Ascending aorta (tissue), 2 donors: ENCODE measurements at places on chromosomes 12 and 14.

GRCh38 chr12:47886510-47887240, 18.1 kb downstream of the VDR start:
- DNase-seq = no peak

DNA sequence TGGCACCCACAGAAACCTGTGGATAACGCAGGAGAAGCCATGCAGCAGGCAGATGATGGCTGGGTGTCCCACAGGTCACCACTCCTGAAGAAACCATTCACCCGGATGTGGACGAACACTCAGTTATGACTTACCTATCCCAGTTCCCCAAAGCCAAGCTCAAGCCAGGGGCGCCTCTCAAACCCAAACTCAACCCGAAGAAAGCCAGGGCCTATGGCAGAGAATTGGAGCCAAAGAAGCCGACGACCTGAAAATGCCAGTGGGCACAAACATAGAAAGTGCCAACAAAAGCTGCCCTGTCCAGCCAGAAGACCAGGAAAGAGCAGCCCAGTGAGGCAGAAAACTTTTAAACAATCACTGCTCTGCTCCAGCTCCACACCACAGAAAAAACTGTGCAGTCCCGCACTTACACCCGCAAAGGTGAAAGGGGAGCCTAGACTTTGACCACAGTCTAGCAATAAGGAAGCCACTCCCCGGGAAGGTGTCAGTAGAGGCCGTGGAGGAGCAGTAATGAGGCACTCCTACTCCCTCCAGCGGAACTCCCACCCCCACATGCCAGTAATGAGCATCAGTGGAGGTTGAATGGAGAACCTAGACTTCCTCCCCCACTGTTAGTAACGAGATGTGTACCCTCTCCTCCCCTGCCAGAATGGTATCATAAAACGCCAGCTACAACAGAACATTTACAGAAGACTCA, 6.0 kb upstream of the ACVRL1 start:
- DNase-seq = no peak

DNA sequence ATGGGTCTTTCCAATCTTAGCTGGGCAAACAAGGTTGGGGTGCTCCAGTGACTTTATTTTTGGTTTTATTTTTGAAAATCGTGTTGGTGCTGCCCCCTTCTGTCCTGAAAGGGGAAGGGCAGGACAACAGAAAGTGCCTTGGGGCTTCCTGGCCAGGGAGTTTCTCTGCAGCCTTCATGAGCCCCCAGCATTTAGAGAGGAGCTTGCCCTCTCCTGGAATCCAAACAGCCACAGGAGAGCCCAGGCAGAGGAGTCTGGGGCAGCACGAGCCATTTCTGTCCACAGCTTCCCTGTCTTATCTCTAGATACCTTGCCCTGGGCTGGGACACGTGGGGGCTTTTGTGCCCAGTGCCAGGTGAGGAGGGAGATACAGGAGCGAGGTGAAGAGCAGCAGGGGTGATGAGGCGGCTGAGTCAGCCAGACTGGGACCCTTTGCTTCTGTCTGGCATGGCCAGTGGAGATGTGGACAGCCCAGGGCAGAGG, 4.4 kb upstream of the C1RL start:
- no peak for DNase-seq

- no peak for DNase-seq
These were observed 355.8 kb upstream of the DCN start for GRCh38 chr12:91538418-91538817.

DNA sequence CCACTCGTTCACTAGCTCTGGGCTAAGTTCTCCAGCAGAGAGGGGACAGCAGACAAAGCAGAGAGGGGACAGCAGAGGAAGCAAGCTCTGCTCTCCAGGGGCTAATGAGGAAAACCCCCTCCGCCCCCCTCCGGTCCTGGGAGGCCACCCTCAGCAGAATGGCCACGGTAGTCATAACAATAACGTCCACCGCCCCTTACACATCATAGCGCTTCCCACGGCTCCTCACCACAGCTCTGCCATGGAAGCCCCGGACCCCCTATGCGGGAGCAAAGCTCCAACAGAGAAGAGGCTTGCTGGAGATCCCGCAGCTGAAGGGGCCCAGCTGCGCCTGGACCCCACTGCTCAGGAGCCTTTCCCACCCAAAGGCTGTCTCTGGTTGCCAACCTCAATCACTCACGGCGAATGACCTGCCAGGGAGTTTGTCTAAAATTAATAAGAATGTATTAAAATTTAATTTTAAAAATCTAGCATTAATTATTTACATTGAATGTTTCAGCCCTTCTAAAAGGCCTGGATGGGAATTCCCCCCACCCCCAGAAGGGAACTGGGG, 17.4 kb downstream of the BEGAIN start:
- no peak for DNase-seq

DNA sequence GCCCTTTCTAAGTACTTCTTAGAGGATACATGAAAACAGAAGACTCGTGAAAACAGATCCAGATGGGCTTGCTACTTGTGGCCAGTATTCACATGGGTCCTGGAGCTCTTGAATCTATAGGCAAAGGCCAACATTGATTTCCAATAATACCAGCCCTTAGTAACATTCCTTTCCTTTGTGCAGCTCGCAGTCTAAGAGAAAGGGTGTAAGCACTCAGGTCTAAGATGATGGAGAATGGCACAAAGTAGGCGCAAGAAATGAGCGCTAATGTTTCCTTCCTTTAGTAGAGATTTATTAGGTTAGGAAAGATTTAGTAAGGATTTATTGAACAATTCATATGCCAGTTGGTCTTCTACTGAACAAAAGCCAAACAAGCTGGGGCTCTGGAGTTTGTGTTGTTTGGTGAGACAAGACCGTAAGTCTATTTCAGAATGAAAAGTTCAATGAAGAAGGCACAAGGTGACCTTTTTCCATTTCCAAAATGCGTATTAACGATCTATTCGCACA, 525 bp downstream of the RNU6-8 start:
- no peak for DNase-seq

GRCh38 chr14:65173973-65174693, 71.8 kb upstream of the MAX start:
- DNase-seq = no peak

GRCh38 chr14:95142208-95142607, 15.1 kb downstream of the DICER1 start:
- no peak for DNase-seq

DNA sequence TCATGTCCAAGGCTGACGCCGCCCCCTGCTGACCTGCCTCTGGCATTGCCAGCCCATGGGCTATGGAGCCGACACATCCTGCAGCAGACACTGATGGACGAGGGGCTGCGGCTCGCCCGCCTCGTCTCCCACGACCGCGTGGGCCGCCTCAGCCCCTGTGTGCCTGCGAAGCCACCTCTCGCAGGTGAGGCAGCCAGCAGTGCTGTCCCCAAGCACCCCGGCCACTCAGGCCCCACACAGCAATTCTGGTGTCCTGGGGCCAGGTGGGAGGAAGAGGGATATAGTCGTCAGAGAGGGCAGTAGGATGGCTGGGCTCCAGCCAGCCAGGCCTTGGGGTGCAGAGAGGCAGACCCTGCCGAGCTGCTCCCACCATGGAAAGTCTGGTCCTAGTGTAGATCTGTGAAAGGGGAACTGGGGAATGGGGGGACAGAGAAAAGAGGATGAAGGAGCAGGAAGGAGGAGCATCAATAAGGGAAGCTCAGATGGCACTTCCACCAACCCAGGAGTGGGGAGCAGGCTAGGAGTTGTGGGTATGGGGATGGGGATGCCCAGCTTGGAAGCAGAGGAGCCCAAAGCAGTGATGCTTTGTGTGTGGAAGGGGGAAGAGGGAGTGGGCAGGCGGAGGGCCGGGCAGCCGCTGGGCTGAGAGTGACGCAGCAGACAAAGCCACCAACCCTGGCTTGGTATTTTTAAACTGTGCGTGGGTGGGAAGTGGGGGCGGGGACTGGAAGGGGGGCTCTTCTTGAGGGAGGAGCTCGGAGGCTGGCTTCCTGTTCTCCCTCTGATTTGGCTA, 4.7 kb downstream of the NAB2 start:
- no peak for DNase-seq

- no peak for DNase-seq
These were observed 94.7 kb upstream of the OR4E1 start for GRCh38 chr14:21768116-21768874.

DNA sequence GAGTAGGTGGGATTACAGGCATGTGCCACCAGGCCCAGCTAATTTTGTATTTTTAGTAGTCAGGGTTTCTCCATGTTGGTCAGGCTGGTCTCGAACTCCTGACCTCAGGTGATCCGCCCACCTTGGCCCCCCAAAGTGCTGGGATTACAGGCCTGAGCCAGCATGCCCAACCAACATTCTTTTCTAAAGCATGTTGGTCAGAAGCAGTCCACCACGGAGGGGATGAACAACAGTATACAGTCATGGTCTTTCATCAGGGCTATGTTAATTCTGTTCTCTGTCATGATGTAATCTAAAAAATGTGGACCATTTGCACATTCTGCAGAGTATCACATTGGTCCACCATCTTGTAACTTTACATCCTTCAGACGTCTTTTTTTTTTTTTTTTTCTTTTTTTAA, 3.6 kb downstream of the MRPL51 start:
- no peak for DNase-seq

DNA sequence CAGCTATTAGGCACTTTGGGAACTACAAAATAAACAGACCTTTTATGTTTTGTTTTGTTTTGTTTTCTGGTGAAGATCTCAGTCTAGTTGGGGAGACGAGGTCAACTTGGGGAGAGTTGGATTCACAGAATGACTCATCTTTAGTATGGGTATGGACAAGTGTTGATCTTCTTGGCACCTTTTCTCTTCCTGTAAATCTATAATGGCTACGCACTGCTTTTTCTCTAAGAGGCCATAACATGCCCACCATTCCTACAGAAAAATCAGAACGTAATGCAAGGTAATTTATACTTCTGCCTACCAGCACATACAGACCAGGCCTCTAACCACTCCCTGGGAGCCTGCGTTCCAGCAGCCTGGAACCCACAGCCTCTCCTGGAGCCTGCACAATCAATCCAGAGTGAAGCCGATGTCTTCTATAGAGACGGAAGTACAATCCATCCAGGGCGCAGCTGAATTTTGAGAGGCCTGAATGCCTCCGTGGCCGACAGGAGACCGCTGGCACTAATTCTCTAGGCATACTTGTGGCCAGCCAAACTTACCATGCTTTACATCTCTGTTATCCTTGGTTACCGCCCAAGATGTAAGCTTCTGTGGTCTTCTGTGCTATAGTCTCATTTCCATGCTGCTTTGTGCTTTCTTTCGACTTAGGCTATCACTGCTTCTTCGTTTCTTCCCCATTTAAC, 717 bp downstream of the PPHLN1 start:
- no peak for DNase-seq

DNA sequence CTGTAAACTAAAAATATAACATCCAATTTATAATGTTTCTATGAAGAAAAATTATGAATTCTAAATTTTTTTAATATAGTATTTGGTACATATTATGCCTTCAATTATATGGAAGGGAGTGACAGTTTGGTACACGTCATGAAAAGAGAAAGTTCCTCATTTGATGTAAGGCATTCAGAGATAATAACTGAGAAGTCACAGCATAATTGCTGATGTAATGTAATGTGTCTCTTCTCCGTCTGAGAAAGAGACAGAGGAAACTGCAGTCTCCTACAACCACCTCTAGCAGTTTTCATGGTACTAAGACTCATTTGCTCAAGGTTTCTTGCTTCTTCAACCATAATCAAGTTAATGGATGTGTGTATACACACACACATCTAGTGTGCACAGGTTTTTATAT, 2.3 kb upstream of the CD69 start:
- DNase-seq = no peak

GRCh38 chr14:101491841-101492240, 69.5 kb upstream of the DIO3 start:
- peak; percentile 35 for DNase-seq

DNA sequence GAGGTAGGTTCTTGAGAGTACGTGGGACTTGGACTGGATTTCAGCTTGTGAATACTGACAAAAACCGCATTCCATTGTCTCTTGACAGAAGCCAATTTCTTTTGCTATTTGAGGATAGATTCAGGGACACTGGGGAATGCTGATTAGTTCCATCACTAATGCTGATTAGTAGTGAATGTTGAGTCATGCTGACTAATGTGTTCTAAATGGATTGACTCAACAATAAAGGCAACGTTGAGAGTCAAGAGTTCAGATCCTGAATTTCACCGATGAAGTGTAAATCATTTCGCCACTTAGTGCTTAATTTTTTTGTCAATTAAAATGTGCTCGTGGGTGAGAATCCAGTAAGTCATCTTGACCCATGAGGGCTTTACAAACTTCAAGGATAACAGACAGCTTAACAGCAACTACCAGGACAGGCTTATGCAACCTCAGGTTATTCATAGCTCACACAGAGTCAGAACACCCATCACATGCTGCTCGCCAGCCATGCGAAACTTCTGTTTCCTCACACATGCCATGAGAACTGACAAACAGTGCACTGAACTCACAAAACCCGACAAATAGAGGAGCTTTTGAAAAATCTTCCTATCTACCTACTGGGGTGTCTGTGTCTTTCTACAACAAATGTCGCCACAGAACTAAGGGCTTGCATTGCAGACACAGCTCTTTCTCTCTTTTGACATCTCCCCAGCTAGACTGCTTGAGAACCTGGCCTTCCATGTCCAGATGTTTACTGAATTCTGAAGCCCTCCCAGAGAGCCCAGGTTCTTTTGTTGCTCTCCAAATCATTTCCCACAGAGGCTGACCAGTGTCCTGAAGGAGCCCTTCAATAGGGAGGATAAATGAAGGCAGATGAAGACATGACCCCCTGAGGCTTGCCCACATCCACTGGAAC, 316.4 kb downstream of the ZFP36L1 start:
- peak; percentile 58 for DNase-seq

- no peak for DNase-seq
These were observed 22.1 kb downstream of the SERPINA1 start for GRCh38 chr14:94366146-94366915.

GRCh38 chr12:93460902-93461301, 6.4 kb upstream of the MRPL42 start:
- DNase-seq = no peak

DNA sequence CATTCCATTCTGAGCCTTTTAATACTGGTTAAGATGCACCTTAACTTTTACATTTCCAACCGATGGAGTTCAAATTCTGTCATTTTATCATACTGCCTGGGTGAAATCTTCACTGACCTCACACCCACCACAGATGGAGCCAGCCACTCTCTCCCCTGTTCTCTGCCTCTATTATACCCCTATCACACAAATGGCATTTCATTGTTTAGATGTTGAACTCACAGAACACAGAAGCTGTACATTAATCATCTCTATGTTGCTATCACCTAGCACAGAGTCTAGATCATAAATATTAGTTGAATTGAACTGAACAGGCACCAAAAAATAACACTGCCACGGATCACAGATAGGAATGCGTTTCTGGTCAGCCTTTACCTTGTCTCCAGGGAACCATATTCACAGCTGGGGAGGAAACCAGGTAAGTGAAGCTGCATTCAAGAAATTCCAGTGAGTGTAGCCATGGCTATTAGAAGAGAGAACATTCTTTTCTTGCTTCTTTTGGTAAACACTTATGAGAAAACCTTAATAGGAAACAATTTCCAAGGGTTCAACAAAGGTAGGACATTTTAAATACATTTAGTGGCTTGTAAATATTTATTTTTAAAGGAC, 194.9 kb upstream of the RMST start:
- DNase-seq = no peak

GRCh38 chr12:97493731-97494130, 31.1 kb downstream of the RMST start:
- DNase-seq = no peak
